Cardiac muscle cell (in vitro differentiated cells and primary cell): ENCODE measurements at places on chromosomes 3 and 15. TPM values are rescaled to one million over a fixed set of nuclear protein-coding genes. Genes with fewer than 3 reads are reported as not detected.

The FGF7 gene
- polyA plus RNA-seq, result 6.2 and 7.8 TPM in 2 replicates

The C3orf22 gene
- polyA plus RNA-seq, result not detected in 2 replicates

The ALPK3 gene
- polyA plus RNA-seq, result 16.6 and 19.2 TPM in 2 replicates

The SOX2 gene
- not detected in 2 replicates for polyA plus RNA-seq

DNA sequence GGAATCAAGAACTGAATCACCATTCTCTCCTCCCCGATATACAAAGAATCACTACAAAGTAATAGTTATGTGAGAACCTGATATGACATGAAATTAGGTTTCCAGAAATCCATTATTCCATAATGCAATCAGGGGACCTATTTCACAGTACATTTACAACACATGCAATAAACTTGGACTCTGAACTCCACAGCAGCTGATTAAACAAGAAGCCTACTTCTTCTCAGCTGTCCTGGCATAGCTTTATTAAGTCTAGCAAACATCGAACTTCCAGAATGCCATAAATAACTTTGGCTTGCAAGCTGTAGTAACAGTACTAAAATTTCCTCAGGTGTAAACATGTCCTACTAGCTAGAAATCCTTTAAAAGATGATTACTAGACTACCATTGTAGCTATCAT lies 17.8 kb downstream of the PDCD10 start:
- DNase-seq, result no peak
- no peaks in the 10 kb centered on the region for H3K4me1 ChIP-seq
- H3K27ac ChIP-seq, result no peak overlapping the region

DNA sequence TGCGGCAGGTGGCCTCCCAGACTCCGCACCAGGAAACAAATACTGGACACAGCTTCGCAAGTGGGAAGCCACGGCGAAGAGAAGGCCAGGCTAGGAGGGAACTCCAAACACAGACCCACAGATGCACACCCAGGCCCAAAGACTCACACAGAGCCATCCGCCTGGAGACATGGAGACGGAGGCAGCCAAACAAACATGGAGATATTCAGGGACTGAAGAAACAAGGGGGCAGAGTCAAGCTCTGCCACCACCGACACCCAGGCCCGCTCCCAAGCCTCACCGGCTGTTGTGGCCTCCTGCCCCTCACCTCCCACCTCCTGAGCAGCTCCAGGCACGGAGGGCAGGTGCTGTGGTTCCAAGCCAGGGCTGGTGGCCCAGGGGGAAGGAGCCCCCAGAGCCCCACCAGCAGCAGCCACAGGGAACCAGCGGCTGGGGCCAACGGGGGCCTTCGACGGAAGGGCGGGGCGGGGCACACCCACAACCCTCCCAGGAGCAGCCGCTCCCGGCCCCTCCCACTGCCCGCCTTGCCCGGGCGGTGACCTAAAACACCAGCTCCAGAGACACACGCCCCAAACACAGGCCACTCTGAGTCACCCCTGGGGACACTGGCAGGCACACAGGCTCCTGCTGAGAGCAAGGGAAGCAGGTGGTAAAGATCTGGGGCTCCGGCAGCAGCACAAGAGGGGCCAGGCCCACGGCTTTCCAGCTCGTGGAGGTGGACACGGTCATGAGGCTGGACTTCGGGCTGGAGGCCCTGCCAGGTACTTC lies 31.9 kb downstream of the TNK2 start:
- DNase-seq, result no peak
- H3K4me3 ChIP-seq, result no peak overlapping the region
- H3K4me1 ChIP-seq, result peaks cover 6% of the 10 kb centered on the region
- H3K36me3 ChIP-seq, result peaks cover 20% of the 10 kb centered on the region
- H3K27ac ChIP-seq, result no peak overlapping the region

- no peaks in the 10 kb centered on the region for H3K36me3 ChIP-seq
- H3K4me1 ChIP-seq, result no peaks in the 10 kb centered on the region
Observed at GRCh38 chr3:27244374-27244773, 124.8 kb downstream of the NEK10 start.

The ACKR4 gene
- not detected in 2 replicates for polyA plus RNA-seq

GRCh38 chr3:186425788-186426730 lies 64.0 kb upstream of the DGKG start:
- H3K27ac ChIP-seq, result peak overlapping the region; percentile 90
- H3K4me3 ChIP-seq, result no peak overlapping the region
- no peaks in the 10 kb centered on the region for H3K27me3 ChIP-seq

DNA sequence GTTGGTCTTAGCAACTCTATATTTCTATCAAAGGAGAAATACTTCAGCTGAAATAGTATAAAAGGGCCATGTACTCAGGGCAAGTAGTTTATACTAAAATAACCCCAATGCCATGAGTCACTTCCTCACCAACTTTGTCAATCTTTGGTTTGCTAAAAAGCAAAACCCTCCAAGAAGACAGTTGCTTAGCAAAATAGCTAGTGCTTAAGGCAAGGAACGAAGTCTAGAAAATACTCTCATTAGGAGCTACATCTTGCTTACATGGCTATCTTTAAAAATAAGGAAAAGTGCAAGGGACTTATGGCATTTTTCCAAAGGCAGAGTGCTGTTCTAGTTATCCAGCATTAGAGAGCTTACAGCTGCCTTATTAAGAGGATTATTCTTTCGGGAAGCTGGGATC lies 28.4 kb downstream of the P3H2 start:
- H3K36me3 ChIP-seq, result no peaks in the 10 kb centered on the region
- H3K27me3 ChIP-seq, result no peaks in the 10 kb centered on the region
- H3K4me3 ChIP-seq, result no peak overlapping the region
- DNase-seq, result no peak
- H3K4me1 ChIP-seq, result peaks cover 24% of the 10 kb centered on the region

The SLC25A38 gene
- 21.3 and 29.1 TPM in 2 replicates for polyA plus RNA-seq

DNA sequence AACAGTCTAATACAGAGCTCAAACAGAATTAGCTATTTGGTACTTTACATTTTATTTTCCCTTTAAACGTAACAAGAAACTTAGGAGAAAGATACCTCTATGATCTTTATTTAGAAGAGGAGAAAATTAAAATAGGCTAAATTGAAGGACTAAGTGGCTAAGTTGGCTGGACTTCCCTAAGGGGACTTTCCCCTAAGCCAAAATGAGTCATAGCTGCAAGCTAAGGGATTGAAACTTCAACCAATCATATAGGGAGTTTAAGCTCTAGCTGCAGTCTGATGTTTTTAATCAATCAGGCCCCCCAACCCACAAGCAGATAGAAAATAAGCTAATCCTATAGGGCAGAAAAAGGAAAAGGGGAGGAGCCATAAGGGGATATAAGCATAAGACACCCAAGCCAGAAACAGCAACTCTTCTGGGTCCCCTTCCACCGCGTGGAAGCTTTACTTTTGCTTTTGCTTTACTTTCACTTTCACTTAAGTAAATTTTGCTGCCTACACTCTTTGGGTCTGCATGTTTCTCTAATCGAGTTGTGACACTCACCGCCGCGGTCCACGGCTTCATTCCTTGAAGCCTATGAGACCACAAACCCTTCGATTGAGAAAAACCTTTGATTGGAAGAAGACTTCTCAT lies 1108.5 kb upstream of the EPHA6 start:
- no peak for DNase-seq
- H3K36me3 ChIP-seq, result no peaks in the 10 kb centered on the region
- H3K27me3 ChIP-seq, result no peaks in the 10 kb centered on the region

DNA sequence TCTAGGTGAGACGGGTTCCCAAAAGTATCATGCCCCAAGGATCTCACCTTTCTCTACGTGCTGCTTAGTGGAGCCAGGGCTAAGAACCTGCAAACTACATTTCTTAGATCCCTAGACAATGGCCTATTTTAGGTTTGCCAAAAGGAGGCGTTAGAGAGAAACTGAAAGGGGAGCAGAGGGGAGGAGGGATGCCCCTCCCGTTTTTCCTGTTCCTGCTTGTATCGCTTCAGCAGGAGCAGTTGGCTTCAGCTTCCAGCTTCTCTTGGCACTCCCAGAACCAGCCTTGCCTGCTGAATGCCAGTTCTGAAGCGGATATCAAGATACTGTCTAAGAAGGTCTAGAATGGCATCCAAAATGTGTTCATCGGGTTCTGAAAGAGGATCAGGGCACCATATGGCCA lies 58.4 kb upstream of the ABHD17C start:
- H3K4me1 ChIP-seq, result no peaks in the 10 kb centered on the region
- no peak for DNase-seq
- no peaks in the 10 kb centered on the region for H3K36me3 ChIP-seq
- no peak overlapping the region for H3K4me3 ChIP-seq
- H3K27me3 ChIP-seq, result no peaks in the 10 kb centered on the region

GRCh38 chr3:122415104-122415744 lies 638 bp downstream of the WDR5B start:
- peak overlapping the region; percentile 93 for H3K27ac ChIP-seq
- peak; percentile 57 for DNase-seq
